ENCODE measurements at places on chromosomes 2 and 18.

DNA sequence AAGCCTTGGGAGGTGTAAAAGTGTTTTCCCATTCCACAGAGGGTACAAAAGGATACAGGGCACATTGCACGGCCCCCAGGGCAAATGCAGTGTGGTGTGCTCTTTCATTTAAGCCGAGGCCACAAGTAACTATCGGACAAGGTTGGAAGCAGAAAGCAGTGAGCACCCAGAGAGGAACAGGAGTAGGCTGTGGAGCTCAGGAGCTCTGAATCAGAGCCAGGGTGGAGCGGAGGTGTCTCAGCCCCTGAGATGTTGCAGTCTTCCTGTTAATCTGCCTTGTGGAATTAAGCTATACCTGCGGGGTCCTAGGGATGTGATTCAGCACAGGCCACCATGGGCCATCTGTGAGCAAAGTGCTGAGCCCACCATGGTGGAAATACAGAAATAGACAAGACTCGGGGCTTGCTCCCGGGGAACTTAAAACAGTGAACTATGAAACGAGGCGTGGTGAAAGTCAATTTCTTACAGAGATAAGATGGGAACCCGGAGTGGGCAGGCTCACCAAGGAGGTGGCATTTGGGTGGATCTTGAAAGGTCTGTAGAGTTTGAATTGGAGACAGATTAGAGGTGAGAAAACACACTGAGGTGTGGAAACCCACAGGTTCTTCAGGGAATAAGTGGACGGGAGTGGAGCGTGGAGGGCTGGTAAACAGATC is 44.0 kb downstream of the ASAP2 start:
- DNase-seq, result no peak

- no peak for DNase-seq
These were observed 75.9 kb downstream of the ADCYAP1 start for GRCh38 chr18:980586-980985.

DNA sequence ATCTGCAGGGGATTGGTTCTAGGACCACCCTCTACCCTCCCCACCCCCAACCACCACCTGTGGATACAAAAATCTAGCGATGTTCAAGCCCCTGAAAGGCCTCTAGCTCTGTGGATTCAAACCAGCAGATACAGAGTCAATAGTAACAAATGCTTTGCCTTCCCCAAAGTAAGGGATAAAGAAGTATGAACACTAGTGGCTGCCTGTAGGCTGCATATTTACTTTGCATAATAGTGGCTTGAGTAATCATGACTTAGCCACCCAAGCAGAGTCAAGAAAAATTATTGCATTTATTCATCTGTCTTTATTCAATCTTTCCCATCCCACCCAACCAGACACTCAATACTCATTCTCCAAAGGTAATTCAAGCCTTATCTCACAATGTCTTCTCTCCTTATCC is 43.8 kb downstream of the SOCS6 start:
- DNase-seq, result no peak

DNA sequence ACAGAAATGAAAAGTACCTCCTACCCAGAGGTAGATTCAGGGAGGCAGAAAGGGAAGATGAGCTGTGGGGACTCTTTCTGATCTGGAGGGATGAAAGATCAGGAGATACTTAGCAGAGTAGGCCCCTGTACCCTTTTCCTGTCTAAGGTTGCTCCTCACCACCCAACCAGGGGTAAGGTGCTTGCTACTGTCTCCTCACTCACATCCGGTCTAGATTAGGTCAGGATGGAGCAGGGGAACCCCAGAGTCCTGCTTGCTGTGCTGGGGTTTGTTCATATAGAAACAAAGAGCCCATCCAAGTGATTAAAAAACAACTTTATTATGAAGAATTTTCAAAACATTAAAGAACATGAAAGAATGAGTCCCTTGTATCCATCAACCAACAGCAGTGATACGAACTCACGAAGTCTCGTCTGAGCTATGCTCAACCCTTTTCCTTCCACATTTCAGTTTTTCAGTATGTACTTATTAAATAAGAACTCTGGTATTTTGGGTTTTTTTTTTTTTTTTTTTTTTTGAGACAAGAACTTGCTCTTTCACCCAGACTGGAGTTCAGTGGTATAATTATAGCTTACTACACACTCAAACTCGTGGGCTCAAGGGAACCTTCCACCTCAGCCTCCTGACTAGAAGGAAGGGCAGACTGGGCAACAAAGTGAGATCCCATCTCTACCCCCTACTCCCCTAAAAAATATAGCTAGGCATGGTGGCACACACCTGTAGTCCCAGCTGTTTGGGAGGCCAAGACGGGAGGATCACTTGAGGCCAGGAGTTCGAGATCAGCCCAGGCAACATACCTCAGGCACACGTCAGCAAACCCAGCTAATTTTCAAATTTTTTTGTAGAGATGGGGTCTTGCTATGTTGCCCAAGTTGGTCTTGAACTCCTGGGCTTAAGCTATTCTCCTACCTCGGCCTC is 28.5 kb upstream of the MCFD2 start:
- DNase-seq, result peak; percentile 86

DNA sequence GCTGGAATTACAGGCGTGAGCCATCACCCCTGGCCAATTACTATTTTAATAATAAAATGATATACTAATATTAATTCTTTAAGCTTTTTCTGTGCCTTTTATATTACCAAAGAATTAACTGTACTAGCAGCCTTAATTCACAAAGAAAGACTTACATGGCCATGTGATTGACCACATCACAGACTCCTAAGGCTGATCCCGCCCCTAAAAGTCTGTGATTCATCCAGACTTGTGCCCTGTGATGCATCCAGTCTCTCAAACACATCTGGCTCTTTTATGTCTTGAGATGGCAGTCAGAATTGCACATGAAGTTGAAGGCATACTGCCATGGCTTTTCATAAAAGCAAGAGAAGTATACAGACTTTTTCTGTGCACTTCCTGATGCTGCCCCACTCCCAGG is 91.7 kb downstream of the DTNA start:
- DNase-seq, result no peak

DNA sequence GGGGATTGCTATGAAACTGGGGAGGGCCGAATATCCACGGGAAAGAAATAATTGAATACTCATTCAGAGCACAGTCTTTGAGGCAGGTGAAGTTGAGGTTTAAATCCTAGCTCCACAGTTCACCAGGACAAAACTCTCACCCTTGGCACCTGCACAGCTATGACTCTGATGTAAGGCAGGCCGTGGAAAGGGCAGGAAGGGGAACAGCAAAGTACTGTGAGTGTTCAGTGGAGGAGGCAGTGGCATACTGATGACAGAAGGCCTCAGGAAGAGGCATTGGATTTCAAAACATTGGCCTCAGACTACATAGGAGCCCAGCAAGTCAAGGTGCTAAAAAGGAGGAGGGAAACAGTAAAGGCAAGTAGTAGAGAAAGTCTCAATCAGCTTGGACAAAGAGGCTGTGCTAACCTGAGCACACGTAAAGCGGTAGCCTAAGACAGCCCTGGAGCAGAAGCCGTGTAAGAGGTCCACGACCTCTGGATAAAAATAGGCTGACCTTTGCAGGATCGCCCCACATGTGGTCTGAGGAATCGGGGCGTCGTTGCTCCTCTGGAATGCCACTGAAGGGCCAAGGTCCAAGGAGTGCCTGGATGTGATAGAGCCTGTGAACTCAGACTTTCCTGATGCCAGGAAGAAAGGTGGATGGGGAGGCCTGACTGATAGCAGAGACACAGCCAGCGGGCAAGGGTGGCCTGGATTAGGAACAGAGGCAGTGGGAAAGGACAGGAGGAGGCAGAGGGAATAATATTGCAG is 243.6 kb downstream of the PID1 start:
- no peak for DNase-seq

DNA sequence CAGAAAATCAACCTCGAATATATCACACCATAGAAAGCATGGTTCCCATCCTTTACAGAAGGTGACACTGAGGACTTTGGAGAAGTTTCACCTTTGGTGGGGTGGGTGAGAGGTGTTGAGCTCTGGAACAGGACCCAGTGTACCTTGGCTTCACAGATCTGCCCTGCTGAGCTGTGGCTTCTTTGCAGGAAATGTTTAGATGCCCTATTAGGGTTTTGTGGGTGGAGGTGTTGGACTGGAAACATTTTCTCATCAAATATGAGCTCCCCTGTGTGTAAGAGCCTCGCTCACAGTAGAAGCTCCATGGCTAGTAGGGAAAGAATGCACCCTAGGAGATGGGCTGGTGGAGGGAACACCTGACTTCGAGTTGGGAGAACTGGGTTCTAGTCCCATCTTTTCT is 55.6 kb downstream of the RPL37A start:
- no peak for DNase-seq

DNA sequence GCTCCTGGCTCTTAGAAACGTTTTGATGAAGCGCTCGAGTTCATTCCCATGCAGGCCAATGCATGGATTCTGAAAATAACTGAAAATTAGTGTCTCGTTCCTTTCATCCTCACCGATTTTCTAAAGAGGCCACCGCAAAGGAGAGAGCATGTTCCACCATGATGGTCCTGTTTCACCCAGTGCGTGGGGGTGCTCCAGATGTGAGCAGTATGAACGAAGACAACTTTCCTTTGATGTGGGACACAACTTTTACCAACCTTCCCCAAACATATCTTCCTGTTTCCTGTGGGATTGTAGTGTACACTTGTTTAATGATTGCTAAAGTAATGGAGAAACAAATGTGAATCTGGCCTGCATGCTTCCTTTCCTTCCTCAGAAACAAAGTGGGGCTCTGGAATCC is 114.5 kb downstream of the PRPF40A start:
- no peak for DNase-seq

Measured in CD8-positive, alpha-beta T cell (primary cell).